ENCODE measurements at places on chromosomes 12 and 14.

GRCh38 chr12:25950329-25951115 is 8.0 kb upstream of the RASSF8 start:
- no peak for DNase-seq

DNA sequence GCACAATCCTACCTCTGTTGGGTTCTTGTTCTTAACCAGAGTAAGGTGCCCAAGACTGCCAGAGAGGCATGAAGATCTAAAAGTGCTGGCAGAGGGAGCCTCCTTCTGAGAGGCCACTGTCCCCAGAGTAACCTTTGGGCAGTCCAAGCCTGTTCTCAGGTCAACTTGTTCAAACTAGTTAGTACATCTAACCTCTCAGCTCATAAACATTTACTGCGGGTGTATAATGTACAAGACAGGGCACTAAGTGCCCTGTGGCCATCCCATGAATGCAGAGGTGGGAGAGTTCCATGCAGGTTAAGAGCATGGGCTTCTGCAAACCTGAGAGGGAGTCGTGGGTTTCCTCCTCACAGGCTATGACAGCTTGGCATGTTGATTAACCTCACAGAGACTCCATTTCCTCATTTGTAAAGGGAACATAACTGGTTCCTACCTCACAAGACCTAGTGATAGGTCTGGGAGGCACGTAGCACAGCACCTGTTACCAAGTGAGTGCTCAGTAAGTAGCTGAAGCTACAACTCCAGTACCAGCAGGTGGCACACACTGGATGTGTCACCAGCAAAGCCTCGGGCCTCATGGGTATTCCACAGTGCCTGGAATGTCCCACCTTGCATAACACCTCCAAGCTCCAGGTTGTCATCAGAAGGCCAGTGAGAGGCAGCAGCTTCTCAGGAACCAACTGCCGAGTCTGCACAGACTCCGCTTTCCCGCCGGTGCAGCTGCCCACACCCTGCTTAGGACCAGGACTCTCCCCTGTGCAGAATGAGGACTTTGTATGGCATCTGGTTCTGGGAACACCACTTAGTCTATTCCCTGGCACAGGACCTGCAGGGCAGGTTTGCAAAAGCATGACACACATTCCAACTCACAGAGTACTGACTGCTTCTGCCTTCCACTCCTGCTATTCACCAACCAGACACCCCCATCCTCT is 4.4 kb downstream of the VDR start:
- DNase-seq = no peak

GRCh38 chr12:91817517-91817916 is 328.1 kb downstream of the BTG1 start:
- no peak for DNase-seq

GRCh38 chr12:3885277-3886094 is 12.3 kb upstream of the PARP11 start:
- DNase-seq = no peak

DNA sequence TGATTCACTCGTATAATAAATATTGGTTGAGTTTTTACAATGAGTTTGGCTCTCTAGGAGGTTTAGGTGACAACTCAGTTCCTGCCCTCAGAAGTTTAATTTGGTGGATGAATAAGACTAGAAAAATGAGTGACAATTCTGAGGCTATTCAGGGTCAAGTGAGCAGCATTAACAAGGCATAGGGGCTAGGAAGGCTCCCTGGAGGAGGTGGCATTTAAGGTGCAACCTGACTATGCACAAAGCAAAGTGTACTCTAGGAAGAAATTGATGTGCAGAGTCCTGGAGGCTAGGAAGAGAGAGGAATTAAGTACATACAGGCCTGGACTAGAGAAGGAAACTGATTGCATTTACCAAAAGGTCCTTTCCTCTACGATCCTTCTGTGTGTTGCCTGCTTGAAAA is 440.3 kb downstream of the MED13L start:
- DNase-seq = no peak

DNA sequence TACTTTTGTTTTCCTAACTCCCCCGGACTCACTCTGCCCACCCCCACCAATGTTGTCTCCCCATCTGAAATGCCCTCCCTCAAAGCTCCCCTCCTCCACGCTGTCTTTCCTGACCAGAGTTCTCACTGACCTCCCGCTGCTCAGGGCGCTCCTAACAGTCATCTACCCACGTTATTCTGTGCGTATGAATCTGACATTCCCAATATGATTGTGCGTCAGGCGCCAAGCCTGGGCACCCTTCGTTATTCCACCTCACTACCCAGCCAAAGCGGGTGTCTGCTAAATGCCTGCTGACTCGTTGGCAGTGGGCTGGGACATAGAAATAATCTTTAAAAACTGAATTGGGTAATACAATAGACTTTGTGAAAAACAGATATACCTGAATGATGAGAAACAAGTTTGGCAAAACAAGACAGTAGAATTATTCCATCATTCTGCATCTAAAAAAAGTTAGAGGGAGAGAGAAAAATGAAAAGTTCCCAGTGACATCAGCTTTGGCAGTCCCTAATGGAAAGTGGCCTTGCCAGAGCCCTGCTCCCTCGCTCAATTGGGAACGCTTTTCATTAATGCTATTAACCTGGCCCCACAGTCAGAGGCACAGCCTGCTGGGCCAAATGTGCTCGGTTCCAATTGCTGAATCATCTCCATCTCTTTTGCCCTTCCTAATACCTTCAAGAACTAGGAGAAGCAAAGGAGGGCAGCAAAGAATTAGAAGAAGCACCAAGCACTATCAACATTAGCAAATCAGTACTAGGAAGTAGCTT is 74.0 kb upstream of the PLXNC1 start:
- DNase-seq = no peak

- no peak for DNase-seq
Observed at GRCh38 chr12:92661269-92661668, 41.5 kb upstream of the PLEKHG7 start.

- DNase-seq = no peak
Observed at GRCh38 chr12:64911081-64911480, 86.6 kb downstream of the TBC1D30 start.

- no peak for DNase-seq
Observed at GRCh38 chr12:55039395-55040354, 19.9 kb downstream of the NEUROD4 start.

GRCh38 chr14:54772451-54772881 is 130.2 kb downstream of the GCH1 start:
- DNase-seq = no peak

GRCh38 chr12:67593041-67593440 is 55.5 kb upstream of the DYRK2 start:
- DNase-seq = no peak

GRCh38 chr12:65699251-65699650 is 125.0 kb upstream of the HMGA2 start:
- no peak for DNase-seq

- DNase-seq = no peak
Observed at GRCh38 chr14:96117101-96117897, 78.1 kb downstream of the C14orf132 start.

- no peak for DNase-seq
Observed at GRCh38 chr12:65280306-65280705, 1.8 kb downstream of the MSRB3 start.

GRCh38 chr12:13197032-13197431 is 506 bp downstream of the EMP1 start:
- no peak for DNase-seq

- DNase-seq = no peak
Observed at GRCh38 chr12:121472150-121472905, 72.4 kb downstream of the RNF34 start.

GRCh38 chr12:113276946-113277500 is 55.8 kb downstream of the TPCN1 start:
- no peak for DNase-seq

GRCh38 chr14:93295541-93296220 is 37.2 kb downstream of the BTBD7 start:
- DNase-seq = no peak

DNA sequence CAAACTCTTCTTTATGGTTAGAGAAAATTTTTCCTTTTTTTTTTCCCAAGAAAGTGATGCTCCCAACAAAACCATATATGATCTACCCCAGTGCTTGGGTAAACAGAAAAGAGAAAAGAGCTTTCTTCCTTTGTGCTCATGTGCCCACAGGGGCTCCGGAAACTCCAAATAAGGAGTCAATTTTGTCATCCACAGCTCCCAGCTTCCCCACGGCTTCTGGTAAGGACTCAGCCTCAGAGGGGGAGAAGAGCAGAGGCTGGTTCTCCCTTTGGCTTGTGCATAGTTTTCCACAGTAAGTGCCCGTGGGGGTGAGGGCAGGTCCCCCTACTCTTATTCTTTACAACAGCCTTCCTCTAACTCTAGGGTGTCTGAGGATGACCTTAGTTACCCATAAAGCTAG is 13.3 kb upstream of the RGS6 start:
- no peak for DNase-seq

GRCh38 chr12:58919231-58920101 is 838 bp downstream of the LRIG3 start:
- DNase-seq = no peak

DNA sequence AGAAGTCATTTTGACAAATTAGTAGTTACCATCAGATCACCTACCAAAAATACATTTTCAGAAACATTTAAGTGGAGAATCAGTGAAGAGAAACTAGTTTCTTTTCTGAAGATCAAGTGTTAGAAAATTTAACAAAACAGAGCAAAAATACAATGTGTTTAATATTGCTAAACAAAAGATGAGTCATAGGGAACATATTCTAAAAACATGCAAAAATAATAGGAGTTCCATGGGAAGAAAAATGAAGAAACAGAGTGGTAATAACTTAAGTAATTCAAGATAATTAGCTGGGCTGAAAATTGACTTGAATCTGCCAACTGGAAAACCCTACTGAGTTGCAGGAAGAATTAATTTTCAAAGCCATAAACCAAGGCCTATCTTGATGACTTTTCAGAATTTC is 111.5 kb upstream of the KITLG start:
- DNase-seq = no peak

DNA sequence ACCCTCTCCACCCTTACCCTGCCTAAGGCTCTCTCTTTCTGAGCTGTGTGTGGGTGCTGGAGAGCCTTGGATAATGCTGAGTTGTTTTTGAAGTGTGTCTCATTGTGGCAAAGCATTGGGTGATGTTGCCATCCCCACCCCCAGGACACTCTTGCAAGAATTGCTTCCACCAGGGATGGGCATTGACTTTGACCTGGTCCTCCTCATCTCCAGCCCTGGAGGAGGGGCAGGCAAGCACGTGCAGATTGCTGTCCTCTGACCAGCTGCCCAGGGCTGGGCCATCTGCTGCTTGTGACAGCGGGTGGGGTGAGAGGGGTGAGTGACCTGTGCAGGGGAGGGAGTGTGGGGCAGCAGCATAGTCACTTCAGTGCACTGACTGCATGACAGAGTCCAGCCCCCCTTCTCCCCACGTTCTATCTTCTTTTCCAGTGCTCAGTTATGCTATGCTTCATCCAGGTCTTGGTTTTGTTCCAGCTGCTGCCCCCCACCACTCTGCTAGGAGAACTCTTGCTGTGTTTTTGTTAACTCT is 26.2 kb downstream of the SUSD6 start:
- no peak for DNase-seq

GRCh38 chr12:123427036-123427769 is 9.3 kb downstream of the RILPL2 start:
- no peak for DNase-seq

- DNase-seq = no peak
Observed at GRCh38 chr14:77950371-77951063, 150.6 kb downstream of the ADCK1 start.

DNA sequence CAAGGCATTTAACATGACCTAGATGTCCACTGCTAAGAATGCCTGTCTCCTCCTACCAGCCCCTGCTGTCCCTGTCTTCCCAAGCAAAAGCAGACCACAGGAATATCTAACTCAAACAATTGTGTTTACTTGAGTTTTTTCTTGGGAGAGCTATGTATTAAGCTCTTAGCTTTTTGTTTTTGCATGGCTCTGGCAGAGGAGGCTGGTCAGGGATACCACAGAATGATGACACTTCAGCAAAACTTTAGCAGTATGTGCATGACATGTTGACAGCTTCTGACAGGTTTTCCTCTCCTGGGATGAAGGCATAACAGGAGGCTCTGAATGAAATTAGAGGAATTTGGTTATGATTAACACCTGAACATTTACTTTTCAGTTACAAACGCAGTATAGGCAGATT is 6.9 kb downstream of the TMBIM6 start:
- DNase-seq = no peak

GRCh38 chr12:87150969-87151662 is 878.1 kb downstream of the C12orf50 start:
- DNase-seq = no peak

- no peak for DNase-seq
Observed at GRCh38 chr12:30840715-30841114, 85.8 kb upstream of the TSPAN11 start.

DNA sequence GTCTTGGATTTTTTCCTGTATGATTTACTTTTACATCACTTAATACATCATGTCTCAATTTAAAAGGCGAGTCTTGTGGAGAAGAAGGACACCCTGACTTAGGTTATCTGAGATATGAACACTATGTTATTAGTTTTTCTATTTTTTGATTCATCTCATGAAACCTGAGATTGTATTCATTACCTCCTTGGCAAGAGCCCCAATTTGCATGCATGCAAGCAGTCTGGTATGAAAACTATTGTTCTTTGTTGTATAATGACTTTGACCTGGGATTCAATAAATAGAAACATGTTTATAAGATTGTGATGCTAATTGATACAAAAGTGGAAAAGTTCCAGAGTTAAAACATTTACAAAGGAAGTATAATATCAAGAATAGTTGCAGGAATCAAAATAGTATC is 576.1 kb downstream of the NOVA1 start:
- DNase-seq = no peak

DNA sequence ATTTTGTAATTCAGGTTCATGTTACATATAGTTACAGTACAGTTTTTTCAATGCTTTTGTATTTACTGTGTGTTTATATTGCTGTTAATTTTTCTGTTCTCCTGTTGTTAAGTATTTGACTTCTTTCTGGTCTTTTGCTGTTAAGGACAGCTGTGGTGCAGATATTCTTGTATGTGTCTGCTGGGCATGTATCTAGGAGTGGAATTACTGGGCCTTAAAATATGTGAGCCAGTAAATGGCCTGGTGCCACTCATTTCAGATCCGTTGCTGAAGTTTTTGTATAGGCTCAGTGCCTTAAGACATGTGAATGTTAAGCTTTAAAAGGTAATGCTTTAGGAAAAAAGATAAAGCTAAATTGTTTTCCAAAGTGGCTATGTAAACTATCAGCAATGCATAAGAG is 87.3 kb downstream of the TTLL5 start:
- DNase-seq = no peak
